Activated CD8-positive, alpha-beta memory T cell treated with anti-CD3 and anti-CD28 coated beads for 4 hours (primary cell): ENCODE measurements at places on chromosomes 1 and 21.

GRCh38 chr1:172628401-172628800 lies 30.5 kb upstream of the FASLG start:
- no peak for DNase-seq

- DNase-seq = no peak
Observed at GRCh38 chr1:160405331-160405877, 5.0 kb downstream of the VANGL2 start.

- no peak for DNase-seq
Observed at GRCh38 chr21:41406340-41406739, 19.7 kb upstream of the MX1 start.

- DNase-seq = peak; percentile 30
Observed at GRCh38 chr1:61081686-61082310, 563 bp upstream of the NFIA start.

GRCh38 chr1:22922640-22923039 lies 50.0 kb downstream of the LACTBL1 start:
- DNase-seq = no peak
